Thyroid gland (tissue), 4 donors: ENCODE measurements at places on chromosomes 1 and 21. TPM values are rescaled to one million over a fixed set of nuclear protein-coding genes. Genes with fewer than 3 reads are reported as not detected.
A peak's percentile ranks its signal among the peaks of the same experiment; 100 is the strongest.

Gene FCMR
- total RNA-seq: 2.5 TPM

Gene NPPB
- not detected for total RNA-seq

DNA sequence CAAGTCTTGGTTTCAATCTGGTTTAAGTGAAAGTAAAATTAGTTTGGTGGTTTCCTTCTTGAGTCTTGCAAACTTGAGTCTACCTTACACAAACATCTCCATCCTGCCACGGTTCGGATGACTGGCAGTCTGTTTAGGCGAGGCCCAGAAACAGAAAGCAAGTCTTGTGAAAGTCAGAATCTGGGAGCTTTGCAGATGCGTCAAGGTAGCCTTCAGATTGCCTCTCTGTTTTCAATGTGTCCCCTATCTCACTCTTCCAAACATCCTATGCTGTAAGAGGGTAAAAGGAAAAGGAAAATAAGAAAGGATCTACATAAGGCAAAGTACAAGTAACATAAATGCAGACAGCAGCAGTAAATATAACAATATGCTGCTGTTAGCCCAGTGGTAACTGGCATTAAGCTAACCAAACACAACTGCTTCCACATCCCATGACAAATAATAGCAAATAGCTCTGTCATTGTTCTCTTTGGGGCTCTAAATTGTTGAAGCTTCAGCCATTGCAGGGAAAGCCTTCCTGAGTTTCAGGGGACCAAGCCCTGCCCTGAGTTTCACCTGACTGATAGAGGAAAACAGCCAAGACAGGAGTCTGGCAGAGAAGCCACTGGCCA, 26.2 kb upstream of the C1orf105 start:
- peaks cover 49% of the 10 kb centered on the region for H3K4me1 ChIP-seq
- H3K27me3 ChIP-seq: no peaks in the 10 kb centered on the region
- peak overlapping the region; percentile 90 for H3K27ac ChIP-seq
- peak; percentile 83 for DNase-seq

Gene CD1C
- not detected for total RNA-seq

DNA sequence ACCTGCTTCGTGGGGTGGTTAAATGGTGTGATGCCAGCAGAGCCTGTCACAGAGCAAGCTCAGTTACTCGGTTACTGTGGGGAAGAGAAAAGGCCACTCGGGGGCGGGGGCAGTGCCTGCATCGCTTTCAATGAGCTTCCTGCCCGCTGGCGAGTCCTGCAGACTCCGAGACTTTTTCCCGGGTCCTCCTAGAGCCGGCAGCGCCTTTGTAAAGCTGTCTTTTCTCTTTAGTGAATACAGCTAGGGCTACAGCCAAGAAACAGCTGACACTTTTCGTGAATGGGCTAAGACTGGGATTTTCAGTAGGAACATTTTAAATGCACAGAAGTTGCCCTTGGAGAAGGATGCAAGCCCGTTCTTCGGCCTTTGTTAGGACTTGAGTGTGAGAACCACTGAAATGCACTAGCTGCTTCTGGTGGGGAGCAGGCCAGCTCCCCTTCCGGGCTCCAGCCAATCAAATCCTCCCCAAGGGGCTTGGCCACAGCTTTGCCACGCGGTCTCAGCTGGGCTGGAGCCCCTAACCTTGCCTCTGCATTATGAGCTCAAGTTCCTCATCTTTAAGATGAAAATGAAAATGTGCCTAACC, 23.4 kb upstream of the EFHD2 start:
- H3K27me3 ChIP-seq: no peaks in the 10 kb centered on the region
- H3K27ac ChIP-seq: no peak overlapping the region
- no peaks in the 10 kb centered on the region for H3K36me3 ChIP-seq
- peaks cover 17% of the 10 kb centered on the region for H3K4me1 ChIP-seq
- H3K4me3 ChIP-seq: no peak overlapping the region
- no peak for DNase-seq

GRCh38 chr1:34460193-34460592, 283.5 kb downstream of the C1orf94 start:
- H3K4me3 ChIP-seq: no peak overlapping the region
- H3K27ac ChIP-seq: no peak overlapping the region
- no peaks in the 10 kb centered on the region for H3K36me3 ChIP-seq
- DNase-seq: peak; percentile 6
- no peaks in the 10 kb centered on the region for H3K27me3 ChIP-seq

- no peak overlapping the region for H3K27ac ChIP-seq
- H3K36me3 ChIP-seq: peaks cover 4% of the 10 kb centered on the region
- H3K4me3 ChIP-seq: no peak overlapping the region
- H3K27me3 ChIP-seq: no peaks in the 10 kb centered on the region
- DNase-seq: peak; percentile 55
Observed at GRCh38 chr1:203338335-203339036, 12.4 kb downstream of the FMOD start.

Gene TSPEAR
- total RNA-seq: 0.21 TPM

Gene HMGN1
- 202 TPM for total RNA-seq
